ENCODE measurements at places on chromosomes 3 and 15. TPM values are rescaled to one million over a fixed set of nuclear protein-coding genes. Genes with fewer than 3 reads are reported as not detected.
A peak's percentile ranks its signal among the peaks of the same experiment; 100 is the strongest.

DNA sequence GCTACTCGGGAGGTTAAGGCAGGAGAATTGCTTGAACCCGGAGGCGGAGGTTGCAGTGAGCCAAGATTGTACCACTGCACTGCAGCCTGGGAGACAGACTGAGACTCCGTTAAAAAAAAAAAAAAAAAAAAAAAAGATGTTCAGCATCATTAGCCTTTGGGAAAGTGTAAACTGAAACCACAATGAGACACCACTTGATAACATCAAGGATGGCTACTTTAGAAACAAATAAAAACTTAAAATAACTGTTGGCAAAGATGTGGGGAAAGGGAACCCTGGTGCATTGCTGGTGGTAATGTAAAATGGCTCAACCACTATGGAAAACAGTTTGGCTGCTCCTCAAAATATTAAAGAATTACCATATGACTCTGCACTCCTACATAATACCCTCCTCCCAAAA lies 1.9 kb downstream of the LEO1 start:
- no peak for DNase-seq

DNA sequence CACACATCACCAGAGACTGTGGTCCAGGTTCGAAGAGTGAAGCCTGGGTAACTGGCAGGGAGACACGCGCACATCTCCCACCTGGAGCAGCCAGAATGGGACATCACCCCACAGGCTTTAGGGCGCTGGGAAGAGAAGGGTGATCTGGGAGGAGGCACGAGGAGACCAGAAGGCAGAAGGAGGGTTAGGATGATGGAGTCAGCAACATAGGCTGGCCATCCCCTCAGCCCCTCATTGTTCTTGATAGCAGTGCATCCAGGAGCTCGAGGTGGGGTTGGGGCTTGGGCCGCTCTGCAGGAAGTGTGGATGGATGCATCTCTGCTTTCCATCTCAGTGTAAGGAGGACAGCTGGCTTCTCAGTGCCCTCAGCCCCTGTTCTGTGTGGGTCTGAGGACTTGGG lies 15.2 kb downstream of the PLA2G4F start:
- DNase-seq: no peak

DNA sequence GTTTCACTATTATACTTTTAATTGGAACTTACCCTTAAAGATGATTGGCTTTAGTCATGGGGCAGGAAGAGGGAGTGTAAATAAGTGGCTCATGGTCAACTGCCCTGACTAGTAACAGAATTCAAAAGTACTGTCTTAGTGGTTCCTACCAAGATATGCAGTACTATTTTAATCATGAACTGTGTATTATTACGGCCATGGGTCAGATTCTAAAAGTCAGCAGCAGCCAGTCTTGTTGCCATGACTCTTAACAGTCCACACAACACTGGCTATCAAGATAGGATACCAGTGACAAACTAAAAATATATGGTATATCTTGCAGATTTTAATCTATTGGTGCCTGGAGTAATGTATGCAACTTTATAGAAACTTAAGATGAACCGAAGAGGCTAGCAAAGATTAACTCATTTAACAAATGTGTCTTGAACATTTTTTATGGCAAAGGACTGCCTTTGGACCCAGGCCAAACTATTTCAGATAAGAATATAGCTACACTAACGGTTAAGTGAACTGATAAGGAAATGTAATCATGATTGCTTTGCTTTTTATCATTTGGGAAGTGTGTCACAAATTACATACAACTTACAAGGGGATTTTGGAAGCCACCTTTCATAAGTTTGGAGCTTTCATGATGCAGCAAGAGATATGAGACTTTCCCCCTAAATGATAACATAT lies 163.7 kb downstream of the TCF12 start:
- DNase-seq: peak; percentile 44

DNA sequence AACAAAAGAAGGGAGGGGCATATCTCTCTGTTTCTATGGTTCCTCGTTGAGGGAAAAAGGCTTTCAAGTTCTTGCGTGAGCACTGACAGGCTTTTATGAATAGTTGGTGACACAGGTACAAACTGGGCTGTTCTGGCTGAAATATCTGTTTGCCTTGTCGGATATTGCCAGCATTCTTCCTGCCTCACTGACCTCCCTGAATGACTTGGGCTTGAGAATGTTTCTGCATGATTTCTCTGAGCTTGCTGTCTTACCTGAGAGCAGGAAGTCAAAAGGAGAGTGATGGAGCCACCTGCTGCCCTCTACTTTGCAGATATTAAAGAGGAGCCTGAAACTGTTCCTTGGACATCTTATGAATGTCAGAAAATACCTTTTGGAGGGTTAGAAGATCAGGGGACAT lies 4.8 kb downstream of the GCNT3 start:
- no peak for DNase-seq

- DNase-seq: no peak
These were observed 12.6 kb downstream of the CCR5 start for GRCh38 chr3:46383211-46383950.

DNA sequence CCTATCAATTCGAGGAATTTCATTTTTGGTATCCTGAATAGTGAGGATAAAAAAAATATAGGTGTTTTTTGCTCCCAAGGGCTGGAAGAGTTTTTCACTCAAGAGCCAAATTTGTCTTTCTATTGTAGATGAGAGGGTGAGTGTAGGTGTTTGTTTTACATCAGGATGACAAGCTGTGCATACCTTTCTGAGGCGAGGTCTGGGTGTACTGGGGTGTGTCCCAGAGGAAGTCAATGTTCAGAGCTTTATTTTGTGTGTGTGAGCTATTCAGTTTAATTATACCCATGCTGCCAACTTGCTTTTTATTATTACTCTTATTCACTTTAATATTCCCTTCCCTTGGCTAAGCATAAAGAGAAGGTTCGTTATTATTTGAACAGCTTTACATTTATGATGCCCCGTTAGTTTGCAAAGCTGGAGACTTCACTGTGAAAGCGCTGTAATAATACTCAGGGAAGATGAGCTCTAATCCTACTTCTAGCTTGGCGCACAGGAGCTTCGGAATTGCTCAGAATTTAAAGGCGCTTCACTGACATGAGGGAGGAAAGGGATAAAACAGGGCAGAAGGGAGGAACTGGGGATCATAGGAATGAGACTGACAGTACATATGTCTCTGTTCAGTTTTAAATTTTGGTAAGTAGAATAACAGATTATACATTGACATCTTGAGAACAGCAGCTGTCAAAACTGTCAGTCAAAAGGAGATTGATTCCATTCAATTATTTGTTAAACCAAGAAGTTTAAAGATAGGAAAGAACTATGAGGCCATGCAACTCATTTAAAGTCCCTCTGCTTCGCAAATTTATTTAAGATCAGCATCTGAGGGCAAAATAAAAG lies 117.7 kb upstream of the TP63 start:
- DNase-seq: no peak

DNA sequence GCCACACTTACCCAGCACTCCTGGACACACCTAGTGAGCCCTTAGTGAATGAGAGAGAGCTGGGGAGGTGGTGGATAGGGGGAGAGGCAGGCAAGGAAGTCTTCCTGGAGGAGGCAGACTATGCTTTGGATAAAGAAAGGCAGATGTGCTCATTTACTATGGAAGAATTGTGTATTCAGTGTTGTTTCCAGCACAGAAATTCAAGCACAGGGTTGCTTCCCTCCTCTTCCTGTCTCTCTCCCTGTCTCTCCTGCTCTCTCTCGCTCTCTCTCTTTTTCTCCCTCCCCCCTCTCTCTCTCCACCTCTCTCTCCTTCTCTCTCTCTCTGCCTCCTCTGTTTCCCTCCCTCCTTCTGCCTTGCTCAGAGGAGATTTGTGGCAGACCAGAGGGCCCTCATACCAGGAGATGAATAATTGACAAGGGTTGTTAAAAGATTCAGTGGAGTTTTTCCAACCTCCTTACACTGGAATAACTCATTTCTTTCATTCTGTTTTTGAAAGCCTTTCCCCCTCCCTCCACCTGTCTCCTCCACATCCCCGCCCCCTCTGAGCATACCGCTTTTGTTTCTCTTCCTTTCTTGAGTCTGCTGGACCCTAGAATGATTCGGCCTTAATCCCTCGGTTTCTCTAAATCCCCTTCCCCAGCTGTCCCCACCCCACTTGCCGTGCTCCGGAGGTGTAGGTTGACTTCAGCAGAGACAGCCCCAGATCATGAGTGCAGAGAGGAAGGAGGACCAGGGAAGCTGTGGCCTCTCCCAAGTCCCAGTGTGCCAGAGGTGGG lies 65.6 kb downstream of the CCDC33 start:
- no peak for DNase-seq

DNA sequence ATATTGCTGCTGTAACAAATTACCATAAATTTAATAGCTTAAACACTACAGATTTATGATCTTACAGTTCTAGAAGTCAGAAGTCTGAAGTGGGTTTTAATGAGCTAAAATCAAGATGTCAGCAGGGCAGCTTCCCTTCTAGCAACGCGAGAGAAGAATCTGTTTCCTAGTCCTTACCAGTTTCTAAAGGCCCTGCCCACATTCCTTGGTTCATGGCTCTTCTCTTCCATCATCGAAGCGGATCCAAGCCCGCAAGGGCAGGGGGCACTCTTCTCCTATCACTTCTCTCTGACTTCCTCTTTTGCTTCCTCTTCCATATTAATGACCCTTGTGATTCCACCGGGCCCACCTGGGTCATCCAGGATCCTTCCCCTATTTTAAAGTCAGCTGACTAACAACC lies 16.1 kb downstream of the MINDY4B start:
- DNase-seq: no peak

DNA sequence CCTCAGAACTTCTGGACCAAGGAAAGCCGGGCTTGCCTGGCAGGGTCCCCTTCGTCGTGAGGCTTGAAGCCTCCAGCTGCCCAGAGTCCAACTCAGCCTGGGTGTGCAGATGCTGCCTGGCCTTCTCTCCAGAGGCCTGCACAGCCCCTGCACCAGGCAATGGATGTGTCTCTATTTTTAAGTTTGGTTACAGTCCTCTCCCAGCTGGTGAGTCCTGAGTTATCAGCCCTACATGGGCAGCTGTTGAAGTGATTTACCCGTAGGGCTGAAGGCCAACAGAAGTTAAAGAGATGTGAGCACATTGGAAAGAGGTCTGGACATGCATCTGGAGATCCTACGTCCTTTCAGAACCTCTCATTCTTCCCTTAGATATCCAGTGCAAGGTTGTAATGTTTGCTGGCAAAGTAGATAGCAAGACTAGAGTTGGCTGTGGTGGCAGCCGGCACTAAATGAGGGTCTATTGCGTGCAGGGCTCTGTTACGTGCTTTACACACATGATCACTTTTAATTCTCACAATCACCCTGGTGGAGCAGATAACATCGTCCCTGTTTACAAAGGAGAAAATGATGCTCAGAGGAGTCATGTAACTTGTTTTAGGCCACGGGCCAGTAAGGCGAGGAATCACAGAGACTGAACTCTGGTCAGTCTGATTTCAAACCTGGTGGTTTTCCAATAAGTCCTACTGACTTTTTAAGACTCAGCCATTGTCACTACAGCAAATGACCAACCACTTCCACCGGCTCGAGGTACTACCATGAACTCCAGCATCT lies 9.9 kb downstream of the FYCO1 start:
- no peak for DNase-seq

DNA sequence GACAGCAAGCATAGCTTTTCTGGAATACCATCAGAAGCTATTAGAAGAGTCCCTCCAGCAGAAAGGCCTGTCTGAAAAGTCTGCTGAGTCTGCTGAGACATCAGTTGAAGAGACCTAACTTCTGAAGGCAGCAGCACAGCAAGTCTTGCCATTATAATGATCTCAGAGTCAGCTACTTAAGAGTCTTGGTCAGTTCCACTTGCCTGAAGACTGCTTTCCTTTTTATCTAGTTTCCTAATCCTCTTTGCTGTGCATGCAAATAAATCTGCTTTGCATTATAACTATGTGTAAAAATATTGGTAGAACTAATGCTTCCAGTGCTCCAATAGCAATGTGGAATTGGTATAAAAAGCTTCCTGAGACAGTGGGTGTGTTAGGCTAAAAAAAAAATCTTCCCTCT lies 34.9 kb upstream of the CPOX start:
- DNase-seq: no peak

GRCh38 chr15:67092752-67093503 lies 27.5 kb downstream of the SMAD3 start:
- DNase-seq: no peak

DNA sequence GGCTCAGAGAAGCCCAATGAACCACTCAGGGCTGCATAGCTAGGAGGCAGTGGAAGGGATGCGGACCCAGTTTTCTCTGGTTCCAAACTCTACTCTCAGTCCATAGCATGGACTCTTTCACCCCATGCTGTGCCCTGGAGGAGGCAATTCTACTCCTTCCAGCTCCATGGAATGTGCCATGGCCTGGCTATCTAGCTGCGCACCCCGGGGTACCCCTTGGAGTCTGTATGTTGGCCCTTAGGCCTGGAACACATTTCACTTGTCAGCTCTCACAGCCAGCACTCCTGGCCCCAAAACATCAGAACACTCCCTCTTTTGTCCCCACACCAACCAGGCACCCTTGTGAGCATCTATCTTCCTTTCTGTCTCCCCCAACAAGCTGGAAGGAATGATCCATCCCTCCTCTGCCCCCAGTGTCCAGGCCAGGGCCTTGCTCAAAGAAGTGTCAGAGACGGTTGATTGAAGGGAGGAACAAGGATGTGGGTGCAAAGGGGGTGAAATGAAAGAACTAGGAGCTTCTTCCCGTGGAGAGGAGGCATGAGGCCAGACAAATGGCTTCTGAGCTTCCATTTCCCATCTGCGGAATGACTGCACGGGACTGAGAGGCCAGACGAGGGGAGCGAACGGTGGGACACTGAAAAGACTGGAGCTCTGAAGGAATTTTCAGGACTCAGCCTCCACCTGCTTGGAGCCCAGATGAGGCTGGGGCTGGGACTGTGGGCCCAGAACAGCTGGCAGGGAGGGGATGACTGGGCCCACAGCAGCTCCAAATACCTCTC lies 2.8 kb downstream of the PRSS50 start:
- DNase-seq: no peak

DNA sequence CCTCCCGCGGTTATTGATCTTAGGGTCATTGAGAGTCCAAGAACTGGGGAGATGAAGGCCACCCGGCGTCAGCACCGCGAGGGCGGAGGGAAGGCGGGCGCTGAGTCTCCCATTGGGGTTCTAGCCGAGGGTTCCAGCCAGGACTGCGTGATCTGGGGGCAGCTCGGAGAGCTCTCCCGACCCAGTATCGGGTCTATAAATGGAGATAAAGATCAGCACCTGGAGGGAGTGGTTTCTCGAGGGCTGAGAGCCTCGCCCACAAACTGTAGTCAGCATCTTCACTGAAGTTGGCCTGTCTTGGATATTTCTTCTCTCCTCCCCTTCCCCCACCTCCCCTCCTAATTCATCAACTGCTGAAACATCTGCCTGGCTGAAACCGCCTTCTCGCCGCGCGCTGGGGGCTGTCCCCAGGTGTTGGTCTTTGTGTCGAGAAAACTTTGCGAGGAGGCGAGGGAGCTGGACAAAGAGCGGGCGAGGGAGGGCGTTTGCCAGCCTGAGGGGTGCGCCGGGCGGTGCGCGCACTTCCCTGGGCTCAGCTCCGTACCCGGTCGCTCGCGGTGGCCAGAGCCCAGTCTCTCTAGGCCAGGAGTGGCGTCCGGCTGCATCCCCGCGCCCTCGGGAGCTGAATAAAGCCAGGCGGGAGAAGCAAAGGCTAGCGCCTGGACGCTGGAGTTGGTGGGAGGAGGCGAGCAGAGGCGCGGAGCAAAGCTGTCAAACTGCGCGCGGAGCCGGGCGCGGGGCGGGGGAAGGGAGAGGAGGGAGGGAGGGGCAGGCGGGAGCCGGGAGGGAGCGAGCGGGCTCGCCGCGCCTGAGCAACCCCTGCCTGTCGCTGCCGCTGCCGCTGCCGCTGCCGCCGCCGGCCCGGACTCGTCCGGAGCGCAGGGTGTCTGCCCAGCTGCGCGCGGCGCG lies at the start of gene ST8SIA2:
TSS of gene ST8SIA2 (plus strand) at position 811 of the 909 bp plus-strand sequence. CDS start 184 bp downstream, outside the sequence.
- peak; percentile 62 for DNase-seq

GRCh38 chr3:31028766-31029165 lies 134.3 kb upstream of the GADL1 start:
- no peak for DNase-seq

The TM6SF1 gene
- 2.7 TPM for polyA plus RNA-seq

The SLC6A1 gene
- 5.8 TPM for polyA plus RNA-seq

The MEF2A gene
- polyA plus RNA-seq: 74.0 TPM

The ZCWPW2 gene
- 2.6 TPM for polyA plus RNA-seq
